RKO (cell line): ENCODE measurements at places on chromosomes 7 and 10.

DNA sequence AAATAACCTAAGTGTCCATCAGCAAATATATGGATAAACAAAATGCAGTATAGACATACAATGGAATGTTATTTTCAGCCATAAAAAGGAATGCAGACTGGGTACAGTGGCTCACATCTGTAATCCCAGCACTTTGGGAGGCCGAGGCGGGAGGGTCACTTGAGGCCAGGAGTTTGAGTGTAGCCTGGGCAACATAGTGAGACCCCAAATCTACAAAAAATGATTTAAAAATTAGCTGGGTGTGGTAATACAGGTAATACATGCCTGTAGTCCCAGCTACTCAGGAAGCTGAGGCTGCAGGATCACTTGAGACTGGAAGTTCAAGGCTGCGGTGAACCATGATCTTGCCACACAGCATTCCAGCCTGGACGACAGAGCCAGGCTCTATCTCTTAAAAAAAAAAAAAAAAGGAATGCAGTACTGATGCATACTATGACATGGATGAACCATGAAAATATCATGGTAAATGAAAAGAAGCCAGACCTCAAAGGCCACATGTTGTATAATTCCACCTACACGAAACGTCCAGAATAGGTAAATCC, 6.9 kb downstream of the MCMBP start:
- no peak for DNase-seq

DNA sequence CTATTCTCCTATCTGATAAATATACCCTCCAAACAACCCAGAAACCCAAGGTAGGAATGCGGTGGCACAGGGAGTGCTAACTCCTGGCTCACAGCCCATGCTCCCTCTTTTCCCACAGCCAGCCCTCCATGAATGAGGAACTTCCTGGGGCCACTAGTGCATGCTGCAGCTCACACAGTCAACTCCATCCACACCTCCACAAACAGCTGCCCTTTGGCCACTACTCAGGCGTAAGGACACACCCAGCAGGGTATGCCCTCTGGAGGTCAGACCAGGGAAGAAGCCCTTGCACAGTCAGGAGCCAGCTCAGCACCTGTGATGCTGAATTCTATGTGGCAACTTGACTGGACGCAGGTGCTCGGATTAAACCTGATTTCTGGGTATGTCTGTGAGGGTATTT, 85.2 kb upstream of the PIK3CG start:
- DNase-seq: peak; percentile 32

- DNase-seq: no peak
Measured at GRCh38 chr10:80468002-80468401, 13.9 kb downstream of the TSPAN14 start.

DNA sequence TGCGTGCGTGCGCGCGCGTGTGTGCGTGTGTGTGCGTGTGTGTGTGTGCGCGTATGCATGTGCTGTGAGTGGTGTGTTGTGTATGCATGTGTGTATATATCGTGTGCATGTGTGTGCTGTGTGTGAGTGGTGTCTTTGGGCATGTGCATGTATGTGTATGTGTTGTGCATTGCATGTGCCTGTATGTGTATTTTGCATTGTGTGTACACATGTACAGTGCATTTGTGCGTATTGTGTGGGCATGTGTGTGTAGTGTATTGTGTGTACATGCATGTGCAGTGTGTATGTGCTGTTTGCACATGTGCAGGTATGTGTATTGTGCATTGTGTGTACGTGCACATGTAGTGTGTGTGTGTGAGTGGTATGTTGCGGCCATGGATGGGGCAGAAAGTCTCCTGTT, 6.0 kb upstream of the DPYSL4 start:
- no peak for DNase-seq

- DNase-seq: no peak
Measured at GRCh38 chr7:31958226-31958625, 112.0 kb downstream of the PDE1C start.

DNA sequence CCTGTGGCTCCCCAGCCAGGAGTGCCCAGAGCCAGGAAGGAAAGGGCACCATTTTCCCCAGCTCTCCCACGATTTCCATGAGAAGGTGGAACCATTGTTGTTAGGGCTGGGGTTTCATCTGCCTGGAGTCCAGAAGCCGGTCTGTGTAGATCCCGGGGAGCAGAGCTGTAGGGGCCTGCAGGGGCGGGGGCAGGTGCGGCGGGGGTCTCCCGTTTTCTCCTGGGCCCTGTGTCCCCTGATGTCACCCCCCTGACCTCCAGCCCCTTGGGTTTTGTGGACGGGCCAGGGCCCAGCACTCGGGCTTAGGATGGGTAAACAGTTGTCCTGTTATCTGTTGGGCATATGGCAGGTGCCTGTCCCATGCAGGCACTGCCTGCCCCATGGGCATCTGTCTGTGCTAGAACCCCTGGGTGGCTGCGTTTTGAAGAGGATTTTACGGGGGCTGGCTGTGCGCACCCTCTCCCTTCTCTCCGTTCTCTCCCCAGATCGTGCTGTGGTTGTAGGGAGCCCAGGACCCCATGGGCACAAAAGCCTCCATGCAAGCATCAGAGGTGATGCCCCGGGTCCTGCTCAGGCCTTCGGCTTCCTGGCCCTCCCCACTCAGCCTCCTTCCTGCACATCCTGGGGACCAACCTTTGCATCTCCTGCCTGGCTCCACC, 158.8 kb downstream of the WDR37 start:
- no peak for DNase-seq

DNA sequence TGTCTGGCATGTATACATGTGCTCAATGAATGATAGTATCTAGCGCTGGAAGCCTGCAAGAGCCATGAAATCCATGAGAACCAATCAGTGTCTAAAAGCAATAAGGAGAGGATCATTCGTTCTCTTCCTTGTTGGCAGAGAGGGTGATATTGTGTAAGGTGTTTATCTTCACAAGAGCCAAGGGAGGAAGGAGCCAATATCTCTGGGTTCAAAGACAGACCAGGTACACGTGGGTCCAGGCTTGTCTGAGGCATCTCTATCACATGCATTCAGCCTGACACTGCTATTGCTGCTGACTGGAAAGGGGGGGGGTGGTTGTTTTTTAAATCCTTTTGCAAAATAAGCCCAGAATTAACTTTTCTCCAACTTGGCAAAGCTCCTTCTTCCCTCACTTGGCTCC, 4.0 kb downstream of the SEC31B start:
- no peak for DNase-seq

DNA sequence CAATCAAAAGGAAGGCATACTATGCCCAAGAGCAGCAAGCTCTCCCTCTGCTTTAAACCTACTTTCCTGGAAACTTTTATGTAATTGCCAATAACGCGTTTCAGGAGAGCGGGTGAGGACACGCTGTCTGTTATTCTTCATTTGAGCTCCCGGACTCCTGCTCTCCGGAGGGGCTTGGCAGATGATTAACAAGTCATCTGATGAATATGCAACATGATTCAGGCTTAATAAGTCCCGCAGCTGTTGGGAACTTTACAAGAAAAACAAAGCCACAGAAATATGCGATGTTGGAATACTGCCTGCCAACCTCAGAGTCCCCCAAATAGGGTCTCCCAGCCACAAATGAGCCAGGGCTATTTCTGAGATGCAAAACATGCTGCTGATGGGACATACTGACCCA, 348.0 kb downstream of the GPAM start:
- no peak for DNase-seq
